T follicular helper cell (primary cell): ENCODE measurements at places on chromosomes 2 and 18.

- DNase-seq, result no peak
Observed at GRCh38 chr2:105179469-105180372, 61.8 kb upstream of the GPR45 start.

- DNase-seq, result no peak
Observed at GRCh38 chr2:63842149-63843061, 709 bp downstream of the UGP2 start.

- no peak for DNase-seq
Observed at GRCh38 chr2:101372792-101373191, 14.5 kb downstream of the CREG2 start.

GRCh38 chr18:49621717-49622351 lies 60.0 kb downstream of the LIPG start:
- no peak for DNase-seq

DNA sequence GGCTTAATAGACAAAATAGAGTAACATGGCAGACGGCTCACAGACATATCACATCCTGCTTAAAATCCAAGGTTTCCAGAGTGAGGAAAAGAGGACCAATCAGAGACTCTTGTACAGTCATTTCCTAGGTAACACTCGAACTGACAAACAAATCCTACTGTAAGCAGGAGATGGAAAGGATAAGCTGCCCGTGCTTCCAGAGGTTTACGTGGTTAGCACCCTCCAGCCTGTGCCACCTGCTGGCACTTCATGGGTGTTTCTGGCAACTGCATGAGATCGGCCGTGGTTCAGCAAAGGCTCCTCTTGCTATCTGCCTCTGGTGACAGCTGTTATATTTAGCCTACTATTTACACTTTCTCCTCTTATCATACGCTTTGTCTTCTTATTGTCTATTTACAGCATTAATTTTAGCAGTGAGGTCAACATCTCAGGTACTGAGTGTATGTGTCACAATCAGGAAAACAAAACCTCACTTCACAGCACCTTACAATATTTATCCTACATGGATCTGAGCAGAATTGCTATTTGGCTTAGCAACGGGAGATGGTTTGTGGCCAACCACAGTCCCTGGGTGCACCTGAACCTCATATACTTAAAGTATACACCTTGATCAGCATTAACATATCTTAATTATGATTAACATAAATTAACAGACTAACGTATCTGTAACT lies 226.9 kb downstream of the TMEM163 start:
- no peak for DNase-seq

DNA sequence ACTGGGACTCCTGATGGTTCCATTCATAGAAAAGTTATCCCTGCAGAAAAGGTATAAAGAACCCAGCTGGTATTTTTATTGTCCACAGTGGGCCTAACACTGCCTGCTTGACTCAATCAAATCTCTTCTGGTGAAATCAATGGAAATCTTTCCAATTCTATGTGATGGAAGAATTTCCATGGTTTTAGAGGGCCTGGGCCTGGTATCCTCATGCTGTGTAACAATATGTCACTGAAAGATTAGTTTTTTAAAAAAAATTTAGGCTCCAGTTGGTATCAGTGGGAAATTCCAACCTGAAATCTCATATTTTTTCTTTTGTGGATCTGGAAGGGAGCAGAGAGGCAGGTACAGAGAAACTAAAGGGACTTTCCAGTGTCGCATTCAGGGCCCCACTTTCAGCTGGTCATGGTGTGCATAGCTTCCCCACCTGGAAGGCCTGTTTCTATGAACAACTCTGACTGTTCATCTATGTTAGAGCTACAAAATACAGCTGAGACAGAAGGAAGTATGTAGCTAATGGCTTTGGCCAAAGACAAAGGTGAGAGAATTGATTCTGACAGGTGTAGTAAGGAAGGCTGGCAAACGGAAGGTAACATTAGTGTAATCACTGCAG lies 20.9 kb downstream of the NEB start:
- no peak for DNase-seq

DNA sequence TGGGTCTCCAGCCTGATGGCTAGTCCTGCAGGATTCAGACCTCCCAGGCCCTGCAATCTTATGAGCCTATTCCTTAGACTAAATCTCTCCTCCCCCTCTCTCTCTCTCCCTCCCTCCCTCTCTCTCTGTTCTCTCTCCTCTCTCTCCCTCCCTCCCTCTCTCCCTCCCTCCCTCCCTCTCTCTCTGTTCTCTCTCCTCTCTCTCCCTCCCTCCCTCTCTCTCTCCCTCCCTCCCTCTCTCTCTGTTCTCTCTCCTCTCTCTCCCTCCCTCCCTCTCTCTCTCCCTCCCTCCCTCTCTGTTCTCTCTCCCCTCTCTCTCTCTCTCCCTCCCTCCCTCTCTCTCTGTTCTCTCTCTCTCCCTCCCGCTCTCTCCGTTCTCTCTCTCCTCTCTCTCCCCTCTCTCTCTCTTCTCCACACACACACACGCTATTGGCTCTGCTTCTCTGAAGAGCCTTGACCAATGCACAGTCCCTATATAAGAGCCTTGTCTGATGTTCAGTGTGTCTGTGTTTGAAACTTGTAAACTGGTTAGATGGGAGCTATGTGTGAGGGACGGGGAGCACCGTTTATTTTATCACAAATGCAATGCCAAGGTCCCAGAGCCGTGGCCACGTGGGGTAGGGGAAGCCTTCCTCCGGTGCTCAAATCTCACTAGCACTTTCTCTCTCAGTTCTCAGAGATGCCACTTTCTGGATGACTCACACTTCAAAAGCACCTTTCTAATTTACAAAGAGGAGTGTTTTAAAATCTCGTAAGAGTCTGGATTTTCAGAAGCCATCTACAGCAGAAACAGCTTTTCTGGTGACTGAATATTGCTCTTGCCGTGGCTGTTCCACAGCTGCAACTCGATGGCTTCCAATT lies 9.4 kb upstream of the PRLH start:
- DNase-seq, result no peak

DNA sequence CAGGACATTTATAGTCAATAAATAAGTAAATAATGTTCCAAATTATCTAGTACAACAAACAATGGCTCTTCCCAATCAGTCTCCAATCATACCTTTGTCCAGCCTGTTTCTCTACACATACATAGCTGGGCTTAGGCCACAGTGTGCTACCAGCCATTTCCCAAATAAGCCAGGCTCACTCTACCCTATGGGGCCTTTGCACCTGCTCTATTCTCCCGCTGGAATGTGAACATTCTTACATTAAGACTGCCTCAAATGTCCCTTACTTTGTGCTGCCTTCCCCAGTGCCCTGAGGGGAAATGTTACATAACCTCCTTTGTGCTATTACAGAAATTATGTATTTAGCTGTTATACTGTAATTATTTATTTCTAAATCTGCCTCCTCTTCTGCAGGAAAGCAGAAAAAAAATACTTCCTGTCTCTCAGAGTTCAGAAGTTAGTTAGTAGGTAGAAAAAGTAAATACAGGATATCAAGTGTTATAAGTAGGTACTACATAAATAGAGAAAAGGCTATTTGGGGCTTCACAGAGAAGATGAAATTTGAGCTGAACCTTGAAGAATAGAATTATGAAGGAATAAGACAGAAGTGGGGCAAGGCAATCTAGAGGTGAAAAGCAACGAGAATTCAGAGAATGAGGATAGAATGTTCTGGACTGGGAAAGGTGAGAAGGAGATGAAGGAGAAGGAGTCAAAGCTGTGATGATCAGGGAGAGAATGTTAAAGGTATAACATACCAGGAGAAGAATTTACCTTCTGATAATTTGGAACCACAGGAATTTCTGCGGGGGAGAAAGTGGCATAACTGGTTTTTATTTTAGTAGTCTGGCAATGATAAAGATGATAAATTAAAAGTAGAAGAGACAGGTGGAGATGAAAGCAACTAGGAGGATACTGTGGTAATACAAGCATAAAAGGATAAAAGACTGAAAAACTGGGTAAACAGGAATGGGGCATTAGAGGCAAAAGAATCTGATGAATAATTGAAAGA lies 37.0 kb downstream of the ROCK1 start:
- no peak for DNase-seq

GRCh38 chr2:168210895-168211570 lies 36.4 kb downstream of the STK39 start:
- DNase-seq, result no peak

DNA sequence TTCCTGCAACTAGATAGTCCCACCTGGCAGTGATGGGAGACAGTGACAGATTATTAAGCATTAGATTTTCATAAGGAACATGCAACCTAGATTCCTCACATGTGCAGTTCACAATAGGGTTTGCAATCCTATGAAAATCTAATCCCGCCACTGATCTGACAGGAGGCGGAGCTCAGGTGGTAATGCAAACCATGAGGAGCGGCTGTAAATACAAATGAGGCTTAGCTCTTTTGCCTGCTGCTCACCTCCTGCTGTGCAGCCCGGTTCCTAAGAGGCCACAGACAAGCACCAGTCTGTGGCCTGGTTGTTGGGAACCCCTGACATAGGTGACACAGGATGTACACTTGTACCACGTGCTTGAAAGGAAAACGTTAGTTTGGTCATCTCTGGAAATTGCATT lies 41.6 kb downstream of the CDH19 start:
- no peak for DNase-seq

- DNase-seq, result no peak
Observed at GRCh38 chr2:47534179-47534919, 131.4 kb downstream of the MSH2 start.

DNA sequence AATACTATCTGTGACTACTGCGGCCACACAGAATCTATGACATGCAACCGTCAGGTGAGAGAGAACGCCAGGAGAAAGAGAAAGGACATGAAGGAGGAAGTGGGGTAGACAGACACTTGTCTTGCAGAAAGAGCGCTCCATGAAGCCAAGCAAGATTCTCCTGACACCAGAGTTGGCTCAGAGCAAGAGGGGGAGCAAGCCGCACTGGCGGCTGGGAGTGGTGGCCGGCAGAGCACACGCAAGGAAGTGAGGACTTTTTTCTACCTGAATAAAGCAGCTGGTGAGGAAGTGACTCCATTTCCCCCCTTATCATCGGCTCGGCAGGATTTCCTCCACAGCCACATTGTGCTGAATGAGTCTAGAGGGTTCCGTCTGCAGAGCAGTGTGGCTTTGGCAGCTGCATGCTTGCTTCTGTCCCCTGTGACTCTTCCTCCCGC lies 181.6 kb downstream of the BCL2 start:
- DNase-seq, result peak; percentile 52

- no peak for DNase-seq
Observed at GRCh38 chr2:190179754-190180312, 117.3 kb upstream of the MSTN start.

DNA sequence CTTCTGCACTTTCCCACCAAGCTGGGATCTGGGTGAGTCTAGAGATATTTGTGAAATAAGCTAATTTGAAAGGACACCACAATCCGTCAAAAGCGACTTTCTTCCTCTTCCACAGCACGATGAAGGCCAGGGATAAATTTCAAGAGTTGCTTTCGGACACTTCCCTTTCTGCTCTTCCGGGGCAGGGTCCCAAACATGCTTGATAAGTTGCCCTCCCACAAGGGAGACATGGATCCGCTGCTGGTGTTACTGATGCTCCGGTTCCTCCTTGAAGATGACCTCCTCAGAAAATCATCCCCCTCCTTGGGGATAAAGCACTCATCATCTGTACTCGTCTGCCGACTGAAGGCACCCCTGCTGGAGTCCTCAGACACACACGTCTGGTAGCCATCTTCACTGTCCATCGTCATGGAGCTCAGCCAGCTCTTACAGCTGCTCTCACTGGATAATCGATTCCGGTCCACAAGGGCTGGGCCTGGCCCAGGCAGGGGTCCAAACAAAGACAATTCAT lies 28.2 kb downstream of the CYTIP start:
- DNase-seq, result no peak

GRCh38 chr2:124437811-124438210 lies 412.7 kb downstream of the CNTNAP5 start:
- no peak for DNase-seq

DNA sequence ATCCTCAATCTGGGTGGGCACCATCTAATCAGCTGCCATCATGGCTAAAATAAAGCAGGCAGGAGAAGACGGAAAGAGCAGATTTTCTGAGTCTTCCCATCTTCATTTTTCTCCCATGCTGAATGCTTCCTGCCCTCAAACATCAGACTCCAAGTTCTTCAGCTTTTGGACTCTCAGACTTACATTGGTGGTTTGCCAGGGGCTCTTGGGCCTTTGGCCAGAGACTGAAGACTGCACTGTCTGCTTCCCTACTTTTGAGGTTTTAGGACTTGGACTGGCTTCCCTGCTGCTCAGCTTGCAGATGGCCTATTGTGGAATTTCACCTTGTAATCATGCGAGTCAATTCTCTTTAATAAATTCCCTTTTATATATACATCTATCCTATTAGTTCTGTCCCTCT lies 36.6 kb downstream of the DIPK1C start:
- no peak for DNase-seq

DNA sequence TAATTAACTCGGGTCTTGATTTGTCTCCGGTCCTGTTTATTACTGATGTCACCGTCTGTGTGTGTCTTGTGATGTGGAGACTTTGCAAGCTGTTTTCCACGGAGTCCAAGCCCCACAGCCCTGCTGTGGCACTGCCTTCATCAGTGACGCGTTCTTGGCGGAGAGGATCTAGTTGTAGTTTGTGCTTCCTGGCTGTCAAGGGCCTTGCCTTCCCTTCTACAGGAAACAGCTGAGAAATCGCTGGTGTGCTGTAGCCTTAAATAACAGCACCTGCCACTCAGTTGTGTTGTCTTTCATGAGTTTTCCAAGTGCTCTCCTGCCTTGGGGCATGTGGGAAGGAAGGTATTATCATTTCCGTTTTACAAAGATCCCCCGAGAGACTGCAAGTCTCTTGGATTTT lies 26.3 kb downstream of the CTIF start:
- DNase-seq, result no peak

DNA sequence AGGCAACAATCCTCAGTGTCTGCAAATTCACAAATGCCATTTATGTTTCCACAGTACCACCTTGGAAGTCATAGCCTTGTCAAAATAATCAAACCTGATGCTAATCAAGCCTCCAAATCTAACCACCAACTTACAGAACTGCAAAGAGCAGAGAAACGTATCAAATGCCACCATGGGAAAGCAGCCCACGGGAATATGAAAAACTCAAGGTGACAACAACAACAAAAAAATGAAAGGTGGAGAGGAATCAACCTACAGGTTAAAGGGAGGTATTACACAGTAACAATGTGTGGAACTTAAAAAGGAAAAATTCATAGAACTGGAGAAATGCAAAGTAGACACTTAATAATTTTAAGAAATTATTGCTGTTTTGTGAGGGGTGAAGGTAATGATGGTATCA lies 46.7 kb downstream of the CD226 start:
- DNase-seq, result no peak

DNA sequence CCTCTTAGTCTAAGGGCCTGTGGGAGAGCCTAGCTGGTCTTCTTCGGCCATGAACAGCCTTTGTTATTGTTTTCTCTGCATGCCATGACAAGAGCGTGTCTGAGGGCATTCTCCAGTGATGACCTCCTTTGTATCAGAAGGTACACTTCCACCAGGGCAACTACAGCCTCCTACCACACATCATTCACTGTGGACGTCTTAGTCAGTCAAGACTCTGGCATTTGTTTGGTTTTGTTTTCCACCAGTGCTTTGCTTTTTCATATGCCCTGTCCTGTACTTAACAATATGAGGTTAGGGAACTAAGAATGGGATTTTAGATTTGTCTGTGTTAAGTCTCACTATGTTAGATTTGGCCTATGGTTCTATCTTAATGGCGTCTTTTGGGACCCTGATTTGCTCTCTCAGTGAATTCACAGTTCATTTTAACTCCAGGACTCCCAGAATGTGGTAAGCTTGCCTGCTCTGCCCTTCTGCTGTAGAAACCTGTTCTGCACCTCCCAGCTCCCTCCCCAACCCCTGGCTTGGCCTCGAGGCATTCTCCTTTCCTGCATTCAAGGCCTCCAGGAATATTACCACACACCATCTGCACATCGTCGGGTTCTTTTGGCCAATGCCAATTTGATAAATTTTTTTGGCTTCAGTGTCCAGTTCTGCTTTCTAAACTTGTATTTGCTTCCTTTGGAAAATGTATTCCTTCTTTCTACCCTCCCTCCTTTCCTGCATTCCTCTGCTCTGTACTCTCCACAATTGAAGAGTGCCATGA lies 42.8 kb upstream of the IL1R1 start:
- no peak for DNase-seq
